ENCODE measurements at places on chromosomes 16 and 17.

DNA sequence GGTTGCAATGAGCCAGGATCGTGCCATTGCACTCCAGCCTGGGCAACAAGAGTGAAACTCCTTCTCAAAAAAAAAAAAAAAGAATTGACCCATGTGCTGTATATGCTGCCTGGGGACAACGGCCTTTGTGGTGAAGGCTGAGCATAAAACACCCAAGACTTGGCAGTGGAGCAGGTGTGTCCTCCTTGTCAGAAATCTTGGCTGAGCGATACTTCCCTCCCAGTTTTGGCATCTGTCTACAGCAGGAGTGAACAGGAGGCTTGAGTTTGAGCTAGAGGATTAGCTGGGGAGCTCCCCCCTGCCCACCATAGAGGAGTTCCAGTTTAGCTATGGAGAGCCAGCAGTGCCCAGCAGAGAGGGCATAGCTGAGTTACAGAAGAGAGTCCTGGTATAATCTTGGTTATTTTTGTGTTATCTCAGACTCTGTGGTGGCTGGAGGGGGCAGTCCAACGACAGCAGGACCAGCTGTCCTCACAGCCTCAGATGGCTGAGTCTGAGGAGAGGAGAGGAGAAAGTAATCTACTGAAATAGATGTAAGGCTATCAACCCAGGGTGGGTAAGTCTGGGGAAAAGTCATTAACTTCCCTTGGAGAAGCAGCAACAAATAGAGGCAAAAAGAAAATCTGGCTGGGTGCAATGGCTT is 18.4 kb downstream of the SP2 start:
- DNase-seq = no peak

DNA sequence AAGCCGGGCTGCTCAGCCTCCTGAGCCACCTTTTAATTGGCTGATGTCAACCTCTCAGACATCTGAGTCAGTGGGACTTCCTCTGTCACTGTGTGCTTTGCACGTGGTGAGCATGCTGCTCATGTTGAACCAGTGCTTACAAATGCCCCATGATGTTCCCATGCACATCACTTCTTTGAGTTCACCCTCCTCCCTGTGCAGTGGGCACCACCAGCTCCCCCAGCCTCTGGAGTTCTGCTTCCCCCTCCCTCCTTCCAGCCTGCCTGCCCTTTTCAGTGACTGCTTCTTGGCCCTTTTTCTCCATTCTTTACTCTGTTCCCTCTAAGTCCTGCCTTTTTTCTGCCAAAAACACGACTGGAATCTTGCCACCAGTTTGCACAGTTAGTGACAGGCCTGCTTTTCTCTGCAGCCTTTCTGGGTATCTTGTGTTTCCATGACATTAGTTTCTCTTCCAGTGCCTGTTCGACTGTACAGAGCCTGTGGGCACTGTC is 41.6 kb downstream of the USP10 start:
- DNase-seq = no peak

DNA sequence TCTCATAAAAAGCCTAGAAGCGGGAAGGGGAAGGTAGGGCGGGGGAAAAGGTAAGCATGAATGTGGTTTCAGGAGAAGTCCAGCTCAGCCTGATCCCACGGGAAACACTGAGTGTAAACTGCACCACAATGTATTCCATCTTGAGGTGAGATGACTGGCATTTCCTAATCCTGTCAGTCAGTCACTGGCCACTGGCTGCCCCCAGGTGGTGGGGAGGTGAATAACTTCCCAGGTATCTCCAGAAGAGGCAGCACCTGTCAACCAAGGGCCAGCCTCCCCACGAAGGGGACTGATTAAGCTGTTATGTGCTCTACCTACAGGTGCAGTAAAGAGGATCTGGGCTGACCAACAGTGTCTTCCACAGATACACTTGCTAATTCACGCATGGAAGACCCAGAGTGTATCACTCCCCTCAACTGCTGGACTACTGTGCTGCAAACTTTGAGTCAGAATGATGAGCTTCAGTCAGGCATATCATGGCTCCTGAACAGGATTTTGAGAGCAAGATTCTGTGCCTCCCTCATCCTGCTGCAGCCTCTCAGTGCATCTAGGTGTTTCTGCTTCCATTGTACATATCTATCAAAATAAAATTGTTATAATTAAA is 108.5 kb upstream of the CCL2 start:
- DNase-seq = peak; percentile 49

- no peak for DNase-seq
Observed at GRCh38 chr17:36949461-36949927, 740 bp downstream of the AATF start.

DNA sequence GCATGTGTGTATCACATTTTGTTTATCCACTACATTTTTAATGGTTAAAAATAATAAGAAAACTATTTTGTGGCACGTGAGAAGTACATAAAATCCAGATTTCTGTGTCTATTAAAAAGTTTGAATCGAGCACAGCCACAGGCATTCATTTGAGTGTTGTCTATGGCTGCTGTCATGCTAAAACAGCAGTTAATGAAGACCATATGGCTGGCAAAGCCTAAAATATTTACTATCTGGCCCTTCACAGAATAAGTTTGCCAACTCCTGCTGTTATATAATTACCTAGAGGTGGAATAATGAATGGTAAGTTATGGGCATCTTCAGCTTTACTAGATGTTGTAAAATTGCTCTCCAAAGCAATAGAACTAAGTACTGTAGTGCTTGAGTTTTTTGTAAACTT is 30.5 kb downstream of the TMEM98 start:
- no peak for DNase-seq

GRCh38 chr16:15672514-15673167 is 22.6 kb downstream of the NDE1 start:
- peak; percentile 93 for DNase-seq

GRCh38 chr16:3514621-3515020 is 13.8 kb downstream of the CLUAP1 start:
- DNase-seq = no peak

DNA sequence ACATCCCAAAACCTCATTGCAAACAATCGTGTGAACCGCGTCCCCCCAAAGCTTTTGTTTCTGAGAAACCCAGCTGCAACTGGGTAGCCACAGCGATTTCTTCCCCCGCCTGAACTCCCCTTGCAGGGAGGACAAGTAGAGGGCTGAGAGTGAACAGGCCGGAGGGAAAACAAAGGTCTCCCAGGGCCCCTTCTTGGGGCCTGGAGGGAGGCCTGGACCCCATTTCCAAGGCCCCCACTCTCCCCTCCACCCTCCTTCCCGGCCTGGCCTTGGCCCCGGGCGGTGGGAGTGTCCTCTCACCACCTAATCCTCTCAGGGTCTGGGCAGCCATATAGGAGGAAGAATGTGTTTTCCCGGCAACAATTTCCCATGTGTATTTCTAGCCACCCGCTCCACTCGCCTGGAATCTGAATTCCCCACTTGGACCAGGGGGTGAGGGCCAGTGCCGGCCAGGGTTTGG is 2.6 kb downstream of the GLIS2 start:
- no peak for DNase-seq

GRCh38 chr16:65740711-65741110 is 618.8 kb upstream of the CDH11 start:
- no peak for DNase-seq

DNA sequence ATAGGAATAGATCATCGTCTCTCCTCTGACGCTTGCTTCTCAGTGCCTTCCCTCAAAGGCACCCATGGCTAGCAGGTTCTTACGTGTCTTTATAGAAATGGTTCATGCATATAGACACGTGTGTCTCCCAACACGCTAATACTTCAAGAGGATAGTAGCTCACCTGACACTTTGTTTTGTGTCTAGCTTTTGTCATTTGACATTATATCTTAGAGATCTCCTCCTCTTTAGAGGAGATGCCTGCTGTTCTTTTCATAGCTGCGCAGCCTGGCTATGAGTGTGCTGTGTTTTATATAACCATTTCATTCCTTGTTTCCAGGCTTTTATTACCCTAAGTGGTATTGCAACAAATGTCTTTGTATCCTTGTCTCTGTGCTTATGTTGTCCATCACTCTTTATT is 411.7 kb downstream of the CPPED1 start:
- no peak for DNase-seq

GRCh38 chr16:11296706-11297491 is 15.8 kb upstream of the PRM1 start:
- DNase-seq = no peak

GRCh38 chr17:75454193-75454592 is 2.2 kb upstream of the TMEM94 start:
- DNase-seq = no peak
